ENCODE measurements at places on chromosomes 6 and 20. TPM values are rescaled to one million over a fixed set of nuclear protein-coding genes. Genes with fewer than 3 reads are reported as not detected.

The METTL24 gene
- total RNA-seq = 1.0 TPM

GRCh38 chr6:37741757-37742400 is 44.2 kb upstream of the MDGA1 start:
- DNase-seq = peak; percentile 76

The INSM1 gene
- 4.1 TPM for total RNA-seq

- DNase-seq = no peak
Measured at GRCh38 chr6:139923964-139924475, 549.6 kb upstream of the CITED2 start.

DNA sequence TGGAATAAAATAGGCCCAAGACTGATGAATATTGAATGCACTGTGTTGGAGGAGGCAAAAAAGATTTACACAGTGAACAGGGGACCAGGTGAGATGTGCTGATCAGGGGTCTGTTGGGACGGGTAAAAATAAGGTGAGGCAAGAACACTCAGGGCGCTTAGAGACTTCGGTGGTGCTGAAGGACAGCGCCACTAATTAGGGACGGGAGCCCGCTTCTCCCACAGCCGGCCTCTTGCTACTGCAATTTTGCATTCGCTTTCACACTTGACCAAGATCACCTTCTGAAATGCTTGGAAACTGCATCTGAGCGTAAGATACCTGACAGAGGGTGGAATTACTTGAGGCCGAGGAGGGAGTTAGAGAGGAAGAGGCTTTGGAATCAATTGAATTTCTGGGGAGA is 7.3 kb downstream of the TFAP2D start:
- DNase-seq = no peak

The TEAD3 gene
- total RNA-seq = 4.2 TPM

GRCh38 chr20:33113387-33113908 is 34.0 kb downstream of the BPIFB4 start:
- peak; percentile 82 for DNase-seq

The WFDC2 gene
- 8.7 TPM for total RNA-seq

The DUSP15 gene
- 0.92 TPM for total RNA-seq

- DNase-seq = no peak
Measured at GRCh38 chr6:41970436-41970846, 28.8 kb upstream of the CCND3 start.

DNA sequence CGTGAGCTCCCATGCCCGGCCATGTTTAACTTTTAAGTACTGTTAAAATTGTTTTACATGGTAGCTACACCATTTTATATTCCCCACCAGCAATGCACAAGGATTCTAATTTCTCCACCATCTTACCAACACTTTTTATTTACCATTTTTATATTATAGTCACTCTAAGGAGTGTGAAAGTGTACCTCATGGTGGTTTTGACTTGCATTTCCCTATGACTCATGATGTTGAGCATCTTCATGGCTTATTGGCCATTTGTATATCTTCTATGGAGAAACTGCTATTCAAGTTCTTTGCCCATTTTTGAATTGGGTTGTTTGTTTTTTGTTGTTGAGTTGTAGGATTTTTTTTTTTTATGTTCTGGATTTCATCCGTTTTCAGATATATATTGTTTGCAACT is 15.6 kb upstream of the BPHL start:
- DNase-seq = no peak

DNA sequence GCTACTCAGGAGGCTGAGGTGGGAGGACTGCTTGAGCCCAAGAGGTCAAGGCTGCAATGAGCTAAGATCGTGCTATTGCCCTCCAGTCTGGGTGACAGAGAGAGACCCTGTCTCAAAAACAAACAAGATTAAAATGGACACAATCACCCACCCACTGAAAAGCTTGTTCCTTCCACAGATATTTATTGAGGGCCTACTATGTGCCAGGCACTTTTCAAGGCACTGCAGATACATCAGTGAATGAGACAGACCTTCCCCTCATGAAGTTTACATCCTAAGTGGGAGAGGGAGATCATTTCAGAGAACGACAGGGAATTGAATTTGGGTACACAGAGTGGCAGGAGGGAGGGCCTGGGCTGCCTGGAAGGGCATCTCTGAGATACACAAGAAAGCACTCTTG is 14.4 kb downstream of the RSPO4 start:
- no peak for DNase-seq

DNA sequence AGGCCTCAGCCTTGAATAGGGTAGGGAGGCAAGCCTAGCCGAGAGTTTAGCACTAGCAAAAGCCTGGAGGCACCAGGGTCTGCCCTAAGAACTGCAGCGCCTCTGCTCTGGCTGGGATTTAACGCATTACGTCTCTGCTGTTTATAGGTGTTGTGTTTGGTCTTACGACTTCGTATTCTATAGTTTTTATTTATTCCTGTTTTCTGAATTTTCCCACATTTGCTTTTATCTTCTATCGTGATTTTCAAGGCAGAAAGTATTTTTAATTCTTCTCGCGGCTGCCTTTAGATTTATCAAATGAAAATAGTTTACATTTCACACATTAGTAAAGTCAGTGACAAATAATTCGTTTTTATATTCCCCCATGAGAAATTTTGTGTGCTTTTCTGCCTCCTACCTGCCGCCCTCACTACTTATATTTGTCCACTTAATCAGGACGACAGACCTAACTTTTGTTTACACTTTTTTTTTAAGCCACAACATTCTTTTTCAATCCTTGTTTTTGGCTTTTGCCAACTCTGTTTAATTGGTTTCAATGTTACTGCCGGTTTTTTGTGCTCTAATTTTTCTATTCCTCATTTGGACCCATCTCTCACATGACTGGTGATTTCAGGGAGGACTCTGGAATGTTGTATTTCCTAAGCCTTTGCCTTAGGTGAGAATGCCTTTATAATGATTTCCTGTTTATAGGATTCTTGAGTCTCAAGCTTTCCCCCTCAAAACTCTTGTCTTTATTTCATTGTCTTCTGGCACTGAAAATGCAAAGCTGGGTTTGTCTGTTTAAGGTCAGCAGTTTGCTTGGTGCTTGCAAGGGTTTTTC is 1.3 kb upstream of the LZTS3 start:
- DNase-seq = no peak

DNA sequence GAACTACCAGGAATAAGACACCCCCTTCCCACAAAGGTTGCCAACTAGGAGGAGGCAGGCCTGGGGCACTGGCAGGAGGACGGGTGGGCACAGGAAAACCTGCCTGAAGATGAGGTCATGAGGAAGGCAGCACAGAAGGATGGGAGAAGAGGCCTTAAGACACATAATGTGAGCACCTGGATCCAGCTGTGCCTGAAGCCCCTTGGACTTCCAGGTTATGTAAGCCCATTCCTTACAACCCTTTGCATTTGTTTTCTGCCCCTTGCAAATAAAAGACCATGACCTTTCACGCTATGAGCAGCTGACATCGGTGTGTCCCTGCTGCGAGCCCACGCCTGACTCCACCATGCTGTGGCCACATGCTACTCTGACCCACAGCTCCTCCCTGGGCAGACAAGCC is 23.4 kb downstream of the KCNQ2 start:
- no peak for DNase-seq

The MUC22 gene
- not detected for total RNA-seq

DNA sequence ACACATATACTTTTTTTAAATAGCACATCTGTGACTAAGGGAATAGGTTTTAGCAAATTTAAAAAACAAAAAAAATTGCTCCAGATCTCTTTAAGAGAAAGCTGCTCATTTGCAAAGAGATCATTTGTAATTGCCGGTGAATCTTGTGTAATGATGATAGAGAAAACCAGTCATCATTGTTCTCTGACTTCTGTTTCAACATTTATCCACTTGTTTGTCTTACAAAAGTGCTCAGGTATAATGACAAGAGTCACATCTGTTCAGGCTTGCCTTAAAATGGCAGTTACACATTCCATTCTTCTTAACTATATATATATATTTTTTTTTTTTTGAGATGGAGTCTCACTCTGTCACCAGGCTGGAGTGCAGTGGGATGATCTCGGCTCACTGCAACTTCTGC is 165.2 kb downstream of the AIG1 start:
- no peak for DNase-seq

- no peak for DNase-seq
Measured at GRCh38 chr20:41274152-41274551, 43.4 kb downstream of the ZHX3 start.

- DNase-seq = no peak
Measured at GRCh38 chr20:22863826-22864225, 171.3 kb upstream of the SSTR4 start.

DNA sequence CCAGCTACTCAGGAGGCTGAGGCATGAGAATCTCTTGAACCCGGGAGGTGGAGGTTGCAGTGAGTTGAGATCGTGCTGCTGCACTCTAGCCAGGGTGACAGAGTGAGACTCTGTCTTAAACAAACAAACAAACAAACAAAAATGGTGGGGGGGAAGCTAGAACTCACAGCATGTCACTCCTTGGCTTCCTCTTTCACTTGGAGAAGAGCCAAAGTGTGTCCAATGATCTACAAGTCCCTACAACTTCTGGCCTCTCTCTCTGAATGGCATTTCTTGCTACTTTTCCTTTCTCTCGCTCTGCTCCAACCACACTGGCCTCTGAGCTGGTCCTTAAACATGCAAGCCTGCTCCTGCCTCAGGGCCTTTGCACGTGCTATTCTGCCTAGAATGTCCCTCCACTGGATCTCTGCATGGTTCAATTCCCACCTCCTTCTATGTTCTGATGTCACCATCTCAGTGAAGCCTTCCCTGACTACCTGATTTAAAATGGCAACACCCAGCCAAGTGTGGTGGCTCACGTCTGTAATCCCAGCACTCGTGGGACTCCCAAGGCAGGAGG is 8.1 kb downstream of the TLDC2 start:
- DNase-seq = no peak

The ASIP gene
- not detected for total RNA-seq
